ENCODE measurements at places on chromosomes 1 and 21. TPM values are rescaled to one million over a fixed set of nuclear protein-coding genes. Genes with fewer than 3 reads are reported as not detected.

DNA sequence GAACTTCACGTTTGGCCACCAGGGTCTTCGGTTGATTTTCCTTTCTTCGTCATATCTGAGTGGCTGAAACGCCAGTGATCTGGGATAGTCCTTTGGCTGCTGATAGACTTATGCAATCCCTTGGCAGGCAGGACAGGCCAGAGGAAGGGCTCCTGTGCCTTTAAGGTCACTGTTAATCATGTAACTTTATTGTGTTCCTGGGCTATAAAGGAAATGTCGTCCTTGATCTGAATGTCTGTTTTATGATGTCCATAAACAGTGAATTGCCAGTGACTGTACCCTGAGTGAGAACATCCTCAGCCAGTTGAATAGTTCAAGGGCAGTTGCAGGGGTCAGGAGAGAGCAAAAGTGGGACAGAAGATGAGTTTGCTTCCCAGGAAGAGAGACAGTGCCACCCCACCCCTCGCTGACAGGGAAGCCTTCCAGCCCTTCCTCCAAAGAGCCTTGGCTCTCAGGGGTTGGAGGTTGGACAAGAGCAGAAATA, 68.0 kb downstream of the PDE9A start:
- no peak for DNase-seq

Gene FCRLB
- total RNA-seq = 5.3 TPM

Gene C1orf87
- total RNA-seq = not detected

- no peak for DNase-seq
Measured at GRCh38 chr1:47554901-47555300, 117.1 kb downstream of the FOXD2 start.

Gene IQCC
- 5.5 TPM for total RNA-seq

Measured in Caki2 (cell line).